ENCODE measurements at places on chromosomes 4 and X.

DNA sequence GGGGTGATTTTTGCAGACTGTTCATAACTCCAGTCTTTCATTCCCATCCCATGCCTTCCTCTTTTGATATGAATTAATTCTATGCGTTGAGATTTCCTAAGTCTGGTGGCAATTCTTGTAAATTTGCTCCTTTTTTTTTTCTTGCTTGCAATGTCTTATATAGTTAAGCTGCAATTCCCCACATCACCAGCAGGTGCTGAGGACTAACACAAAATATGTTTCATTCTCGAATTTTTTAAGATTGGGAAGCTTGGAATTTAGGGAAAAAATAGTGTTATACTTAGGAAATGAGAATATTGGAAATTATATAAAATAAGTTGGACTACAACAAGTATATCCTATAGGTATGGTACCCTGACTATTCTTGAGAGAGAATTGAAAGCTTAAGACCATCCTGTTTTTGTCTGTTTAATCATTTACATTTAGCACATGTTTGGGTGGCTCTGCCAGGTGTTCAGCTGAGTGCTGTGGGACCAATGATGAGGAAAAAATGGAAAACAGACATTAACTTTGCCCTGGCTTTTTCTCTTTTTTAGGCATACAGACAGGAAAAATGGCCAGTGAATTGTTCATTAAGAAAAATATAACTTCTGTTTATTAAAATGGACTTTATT lies 30.2 kb downstream of the AFF2 start:
- peak; percentile 43 for DNase-seq

- DNase-seq, result no peak
These were observed 36.7 kb downstream of the KLF8 start for GRCh38 chrX:56268888-56269287.

DNA sequence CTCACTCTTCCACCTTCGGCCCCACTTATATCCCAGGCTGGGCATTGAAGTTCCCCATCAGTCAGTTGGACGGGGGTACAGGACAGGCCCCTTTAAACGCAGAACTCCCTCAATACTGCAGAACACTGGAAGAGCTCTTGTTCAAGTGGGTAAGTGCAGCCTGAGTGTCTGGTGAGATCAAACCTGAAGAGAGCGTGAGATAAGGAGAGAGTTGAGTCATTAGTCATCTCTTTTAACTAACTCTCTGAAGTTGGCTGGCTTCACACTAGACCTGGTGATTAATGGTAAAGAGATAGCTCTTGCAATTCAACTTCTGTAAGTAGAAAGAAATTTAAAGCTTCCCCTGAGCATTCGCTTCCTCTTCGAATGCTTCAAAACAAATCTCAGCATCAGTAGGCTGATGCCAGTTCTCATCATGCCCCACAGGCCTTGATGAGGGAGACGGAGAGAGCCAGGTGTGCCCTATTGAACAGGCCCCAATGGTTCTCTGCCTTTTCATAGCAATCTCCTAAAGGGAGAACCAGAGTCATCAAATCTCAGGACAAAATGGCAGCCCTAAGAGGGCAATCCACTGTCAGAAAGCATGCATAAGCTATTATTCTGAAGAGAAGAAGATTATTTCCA lies 41.0 kb upstream of the JADE1 start:
- DNase-seq, result peak; percentile 93

DNA sequence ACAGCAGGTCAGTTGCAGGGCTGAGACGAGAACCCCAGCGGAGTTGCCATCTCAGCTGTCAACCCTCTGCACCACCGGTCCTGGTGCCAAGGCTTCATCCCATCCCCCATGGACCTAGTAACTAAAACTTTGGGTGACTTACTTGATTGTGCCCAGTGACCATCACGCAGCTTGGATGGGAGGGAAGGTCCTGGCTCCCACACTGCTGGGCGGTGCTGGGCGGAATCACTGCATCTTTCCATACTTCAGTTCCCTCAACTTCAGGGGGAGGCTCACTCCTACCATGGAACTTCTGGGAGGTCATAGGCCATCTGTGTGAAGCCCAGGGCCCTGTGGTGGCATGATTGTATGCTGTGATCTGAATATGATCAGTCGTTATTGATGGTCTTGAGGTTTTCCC lies 26.2 kb upstream of the JAKMIP1 start:
- DNase-seq, result no peak

GRCh38 chrX:116321711-116322110 lies 114.7 kb upstream of the SLC6A14 start:
- no peak for DNase-seq

DNA sequence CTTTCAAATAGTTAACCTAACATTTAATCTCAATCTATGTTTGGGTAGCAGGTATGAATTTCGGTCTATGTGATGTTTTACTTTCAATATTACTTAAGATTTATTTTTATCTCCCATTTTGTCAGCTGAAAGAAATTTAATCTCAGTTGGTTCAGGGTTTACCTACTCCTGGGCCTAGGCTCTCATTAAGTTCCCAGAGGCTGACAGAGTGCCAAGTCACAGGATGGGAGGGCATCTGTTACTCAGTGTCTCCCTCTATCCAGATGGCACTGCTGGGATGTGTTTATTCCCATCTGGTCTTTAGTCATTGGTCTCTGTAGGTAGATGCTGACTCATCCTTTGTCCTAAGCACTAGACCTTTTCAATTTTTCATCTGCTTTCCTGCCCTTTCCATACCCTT lies 129.4 kb upstream of the ARSJ start:
- peak; percentile 60 for DNase-seq

GRCh38 chrX:129637217-129638109 lies 17.3 kb downstream of the APLN start:
- DNase-seq, result peak; percentile 30

- no peak for DNase-seq
These were observed 485.3 kb upstream of the PITX2 start for GRCh38 chr4:111108153-111108552.

- DNase-seq, result no peak
These were observed 88.0 kb downstream of the IRF2 start for GRCh38 chr4:184386271-184386781.

GRCh38 chr4:167052631-167053091 lies 181.6 kb downstream of the SPOCK3 start:
- no peak for DNase-seq

DNA sequence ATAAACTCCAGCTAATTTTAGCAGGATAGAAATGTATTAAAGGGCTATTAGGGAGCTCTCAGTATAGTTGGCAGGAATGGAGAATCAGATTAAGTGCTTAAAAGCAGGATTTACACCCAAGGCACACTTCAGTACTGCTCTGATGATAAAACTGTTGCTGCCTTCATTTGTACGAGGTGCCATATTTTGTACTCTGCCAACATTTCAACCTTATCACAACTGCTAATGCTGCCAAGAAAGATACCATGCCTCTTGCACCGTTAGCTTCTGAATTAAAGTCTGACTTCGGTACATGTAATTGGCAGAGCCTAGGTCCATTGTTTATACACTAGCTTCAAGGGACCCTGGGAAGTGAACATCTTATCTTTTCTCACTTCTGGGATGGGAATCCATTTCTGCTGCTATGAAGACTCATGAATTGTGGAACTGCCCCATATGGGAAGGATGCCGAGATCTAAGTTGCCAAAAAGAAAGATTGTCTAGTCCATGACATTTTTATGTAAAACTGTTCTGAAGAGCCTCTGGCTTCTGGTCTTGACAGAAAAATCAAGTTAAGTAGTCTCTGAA lies 624.0 kb upstream of the IGFBP7 start:
- DNase-seq, result no peak

DNA sequence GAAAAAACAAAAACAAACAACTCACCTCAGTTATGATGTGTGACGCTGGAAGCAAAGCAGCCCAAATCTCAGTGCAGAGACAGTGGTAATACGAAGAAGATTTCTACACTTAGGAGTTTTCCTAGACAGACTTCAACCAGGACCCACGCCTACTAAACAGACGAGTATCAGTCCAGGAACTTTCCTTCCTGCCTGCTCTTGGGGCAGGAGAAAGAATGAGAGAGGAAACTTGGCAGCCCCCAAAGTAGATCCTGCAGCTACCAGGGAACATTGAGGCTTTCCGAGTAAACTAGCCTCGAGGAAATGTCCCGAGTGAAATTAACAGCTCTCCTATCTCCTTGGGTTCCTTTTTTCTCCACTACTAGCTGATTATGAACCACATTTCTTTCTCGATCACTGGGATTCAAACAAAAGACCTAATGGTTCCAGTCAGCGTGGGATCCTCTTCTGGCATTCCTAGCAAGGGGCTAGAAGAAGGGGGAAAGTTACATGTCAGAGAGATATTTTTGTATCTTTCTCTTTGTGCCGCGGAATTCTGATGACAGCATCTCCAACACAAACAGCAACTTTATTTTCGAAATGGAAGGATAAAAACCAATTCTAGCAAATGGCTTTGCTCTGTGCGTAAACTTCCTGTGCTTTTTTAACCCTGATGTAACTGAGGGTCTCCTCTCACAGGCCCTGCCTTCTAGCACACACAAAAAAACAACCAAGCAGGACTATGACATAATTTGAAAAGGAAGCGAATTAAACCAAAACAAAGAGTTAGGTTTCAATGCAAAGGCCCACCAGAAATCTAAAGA lies 53.2 kb downstream of the PPM1K start:
- DNase-seq, result peak; percentile 45

GRCh38 chr4:184722798-184723197 lies 11.1 kb downstream of the CENPU start:
- no peak for DNase-seq

DNA sequence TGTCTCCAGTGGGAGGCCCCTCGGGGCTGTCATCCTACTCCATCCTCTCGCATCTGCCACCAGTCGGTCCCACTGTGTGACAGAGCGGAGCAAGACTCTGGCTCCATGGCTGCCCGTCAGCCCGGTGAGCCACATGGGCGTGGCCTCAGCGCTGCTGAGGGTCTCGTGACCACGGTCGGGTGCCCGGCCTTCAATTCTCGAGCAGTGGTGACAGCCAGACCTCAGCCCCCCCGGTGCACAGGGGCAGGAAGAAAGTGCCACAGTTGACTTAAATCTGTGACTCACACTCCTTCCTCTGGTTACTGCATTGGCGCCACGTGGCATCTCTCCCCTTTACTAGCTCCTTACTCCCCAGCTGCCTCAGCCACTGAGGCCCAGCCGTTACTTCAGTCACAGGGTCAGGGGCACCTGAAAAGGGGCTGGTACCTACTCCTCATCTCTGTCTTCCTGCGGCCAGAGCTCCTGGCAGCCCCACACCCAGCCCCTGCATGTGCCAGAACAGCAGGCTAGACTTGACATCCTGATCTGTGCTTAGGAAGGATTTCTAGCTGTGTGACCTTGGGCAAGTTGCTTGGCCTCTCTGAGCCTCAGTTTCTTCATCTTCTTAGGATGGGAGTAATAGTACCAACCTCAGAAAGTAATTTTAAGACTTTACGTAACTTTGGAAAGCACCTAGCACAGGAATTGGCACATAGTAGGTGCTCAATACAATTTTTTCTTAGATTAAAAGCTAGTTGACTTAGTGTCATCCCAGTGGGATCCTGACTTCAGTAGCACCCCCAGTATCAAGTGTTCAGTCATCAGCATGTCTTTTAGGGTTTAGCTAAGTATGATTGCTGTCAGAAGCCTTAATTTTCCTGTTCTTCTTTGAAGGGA lies 66.1 kb downstream of the TNIP2 start:
- DNase-seq, result peak; percentile 22

- DNase-seq, result no peak
These were observed 109.3 kb downstream of the AFF2 start for GRCh38 chrX:148609515-148610327.

DNA sequence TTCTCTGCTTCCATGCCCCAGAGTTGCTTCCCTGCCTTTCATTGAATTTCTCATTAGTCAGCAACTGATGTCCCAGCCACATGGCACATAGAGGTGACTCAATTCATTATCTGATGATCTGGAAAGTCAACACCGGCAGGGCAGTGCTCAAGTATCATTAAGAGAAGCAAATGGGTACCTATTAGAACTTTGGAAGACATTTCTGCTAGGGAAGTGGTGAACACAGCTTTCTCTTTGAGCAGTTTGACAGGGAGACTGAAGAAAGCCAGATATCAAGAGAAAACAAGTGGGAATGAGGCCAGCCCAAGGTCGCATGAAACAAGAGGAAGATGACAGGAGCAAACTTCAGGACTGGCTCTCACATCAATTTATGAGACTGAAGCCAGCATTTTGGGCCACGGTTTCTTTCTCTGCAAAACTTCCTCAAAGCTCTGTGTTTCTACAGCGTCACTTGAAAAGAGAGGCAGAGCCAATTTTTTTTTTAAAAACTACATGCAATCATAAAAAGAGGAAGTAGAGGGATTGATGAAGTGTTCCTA lies 108.3 kb upstream of the RPS6KA3 start:
- DNase-seq, result no peak

DNA sequence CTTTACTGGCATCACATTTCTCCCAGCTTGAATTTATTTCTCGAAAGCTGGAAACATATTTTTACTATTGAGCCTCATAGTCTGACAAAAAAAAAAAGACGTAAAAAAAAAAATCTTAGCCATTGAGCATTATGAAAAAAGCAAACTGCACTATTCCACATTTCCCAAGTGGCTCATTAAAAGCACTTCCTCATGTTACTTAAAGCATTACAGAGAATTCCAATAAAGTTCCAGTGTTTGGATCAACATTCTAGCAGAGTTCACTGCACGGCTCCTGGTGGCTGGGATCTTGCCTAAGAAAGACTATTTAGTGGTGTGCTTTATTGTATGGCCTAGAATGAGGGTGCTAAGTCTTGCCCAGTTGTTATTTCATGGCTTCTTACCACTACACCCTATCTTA lies 476.2 kb downstream of the PPARGC1A start:
- DNase-seq, result no peak

GRCh38 chr4:149795256-149795655 lies 20.4 kb downstream of the IQCM start:
- DNase-seq, result no peak

GRCh38 chr4:7460566-7460965 lies 25.8 kb upstream of the PSAPL1 start:
- peak; percentile 1 for DNase-seq

DNA sequence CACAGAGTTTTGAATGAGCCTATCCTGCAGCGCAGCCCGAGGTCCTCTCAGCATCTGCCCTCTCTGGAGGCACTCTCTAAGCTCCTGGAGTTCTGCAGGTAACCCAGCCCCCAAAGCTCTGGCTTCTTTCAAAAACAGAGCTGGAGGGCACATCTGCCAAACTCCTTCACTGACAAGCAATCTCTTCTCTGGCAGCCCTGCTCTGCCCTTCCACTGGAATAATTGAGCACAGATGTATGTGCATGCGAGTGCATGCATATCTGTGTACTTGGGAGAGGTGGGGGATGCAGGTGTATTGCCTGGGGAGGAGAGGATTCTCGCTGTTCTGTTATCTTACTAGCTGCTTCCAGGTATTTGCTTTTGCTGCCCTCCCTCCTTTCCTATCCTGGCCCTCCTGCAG lies 22.2 kb upstream of the PLP1 start:
- no peak for DNase-seq

GRCh38 chr4:148445071-148445859 lies 3.1 kb upstream of the NR3C2 start:
- no peak for DNase-seq

DNA sequence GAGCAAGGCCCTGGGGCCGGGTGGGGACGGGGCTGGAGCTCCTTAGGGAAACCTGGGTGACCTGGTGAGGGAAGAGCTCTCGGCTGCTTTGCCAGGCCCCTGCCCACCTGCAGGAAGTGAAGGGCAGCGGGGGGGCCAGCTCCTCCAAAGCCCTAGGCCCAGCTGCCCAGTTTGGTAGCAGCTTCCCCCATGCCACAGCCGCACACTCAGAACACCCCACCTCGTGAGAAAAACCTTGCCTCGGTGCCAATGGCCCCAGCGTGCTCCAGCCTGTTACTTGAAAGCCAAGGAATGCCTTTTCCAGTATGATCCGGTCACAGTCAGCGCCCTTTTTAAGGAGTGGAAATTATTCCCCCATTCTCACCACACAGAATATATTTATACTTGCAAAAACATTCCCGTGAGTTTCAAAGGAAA lies 38.3 kb downstream of the ACOX3 start:
- DNase-seq, result no peak

- DNase-seq, result no peak
These were observed 139.4 kb upstream of the TENM3 start for GRCh38 chr4:182103614-182104319.
